ENCODE measurements at places on chromosomes 12 and 14.

DNA sequence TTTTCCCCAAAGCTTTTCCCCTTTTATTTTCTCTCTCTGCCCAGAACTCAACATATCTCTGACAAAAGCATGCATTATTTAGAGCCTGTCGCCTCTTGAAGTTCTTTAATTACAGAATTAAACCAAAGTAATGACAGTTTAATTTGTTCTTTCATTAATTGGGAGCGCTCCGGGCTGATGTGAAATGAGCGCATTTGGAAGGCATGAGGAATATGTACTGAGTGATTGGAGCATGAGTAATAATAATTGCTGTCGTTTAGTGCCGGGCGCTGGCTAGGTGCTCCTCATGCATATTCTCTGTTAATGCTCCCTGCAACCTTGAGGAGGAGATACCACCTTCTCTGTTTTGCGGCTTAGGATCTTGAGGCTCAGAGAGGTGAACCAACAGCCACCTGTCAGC, 120.5 kb downstream of the SLC25A47 start:
- no peak overlapping the region for H3K27ac ChIP-seq
- DNase-seq, result no peak
- H3K4me3 ChIP-seq, result no peak overlapping the region
- H3K27me3 ChIP-seq, result no peaks in the 10 kb centered on the region

DNA sequence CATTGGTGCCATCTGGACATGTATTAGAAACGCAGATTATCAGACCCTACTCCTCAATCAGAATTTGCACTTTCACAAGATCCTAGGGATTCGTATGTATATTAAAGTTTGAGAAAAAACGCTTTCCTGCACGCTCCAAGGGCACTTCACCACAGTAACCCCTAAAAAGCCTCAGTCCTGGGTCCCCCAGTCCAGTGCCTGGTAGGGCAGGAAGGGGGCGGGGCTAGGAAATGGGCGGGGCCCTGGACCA, 369 bp downstream of the DEPDC4 start:
- H3K4me1 ChIP-seq, result peaks cover 11% of the 10 kb centered on the region
- peak; percentile 90 for DNase-seq
- H3K27me3 ChIP-seq, result no peaks in the 10 kb centered on the region
- H3K36me3 ChIP-seq, result peaks cover 6% of the 10 kb centered on the region
- peak overlapping the region; percentile 96 for H3K27ac ChIP-seq
- peak overlapping the region; percentile 98 for H3K4me3 ChIP-seq

GRCh38 chr12:87202189-87202588, 827.0 kb downstream of the C12orf50 start:
- H3K27ac ChIP-seq, result no peak overlapping the region
- no peak overlapping the region for H3K4me3 ChIP-seq
- H3K4me1 ChIP-seq, result no peaks in the 10 kb centered on the region

- no peaks in the 10 kb centered on the region for H3K27me3 ChIP-seq
- H3K27ac ChIP-seq, result no peak overlapping the region
- H3K36me3 ChIP-seq, result no peaks in the 10 kb centered on the region
- no peak for DNase-seq
- no peaks in the 10 kb centered on the region for H3K4me1 ChIP-seq
- no peak overlapping the region for H3K4me3 ChIP-seq
Observed at GRCh38 chr12:111180426-111181142, 188.3 kb downstream of the PHETA1 start.

- no peaks in the 10 kb centered on the region for H3K36me3 ChIP-seq
- DNase-seq, result no peak
- H3K27me3 ChIP-seq, result no peaks in the 10 kb centered on the region
- H3K27ac ChIP-seq, result no peak overlapping the region
- H3K4me1 ChIP-seq, result no peaks in the 10 kb centered on the region
Observed at GRCh38 chr12:77384941-77385340, 319.6 kb upstream of the E2F7 start.

GRCh38 chr12:123398550-123399254, 14.8 kb downstream of the KMT5A start:
- H3K4me3 ChIP-seq, result no peak overlapping the region
- H3K27ac ChIP-seq, result no peak overlapping the region
- H3K4me1 ChIP-seq, result no peaks in the 10 kb centered on the region
- DNase-seq, result no peak
- H3K36me3 ChIP-seq, result no peaks in the 10 kb centered on the region
- H3K27me3 ChIP-seq, result no peaks in the 10 kb centered on the region

DNA sequence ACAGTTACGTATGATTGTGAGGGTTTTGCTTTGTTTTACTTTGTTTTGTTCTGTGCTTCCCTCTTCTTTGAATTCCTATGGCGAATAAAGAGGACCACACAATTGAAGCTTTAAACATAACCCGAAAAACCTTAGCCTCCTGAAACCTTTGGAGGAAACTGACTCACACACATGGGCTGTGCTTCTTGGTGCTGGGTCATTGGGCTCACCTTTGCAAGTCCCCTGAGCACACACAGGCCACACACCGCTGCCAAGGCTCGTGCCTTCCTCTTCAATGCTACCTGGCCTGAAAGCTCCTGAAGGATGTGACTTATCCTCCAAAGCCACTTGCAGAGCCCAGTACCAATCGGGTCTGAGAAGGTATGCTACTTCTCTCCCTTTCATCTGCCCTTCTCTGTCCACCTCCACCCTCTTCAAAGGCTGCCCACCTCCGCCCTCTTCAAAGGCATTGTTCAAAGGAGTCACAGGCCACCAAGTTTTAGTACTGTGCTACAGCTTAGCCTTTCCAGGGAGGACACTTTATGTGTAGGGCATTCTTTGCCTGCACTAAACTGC, 114.6 kb downstream of the FOXN3 start:
- no peak for DNase-seq
- no peak overlapping the region for H3K4me3 ChIP-seq
- H3K27ac ChIP-seq, result no peak overlapping the region
- peaks cover 20% of the 10 kb centered on the region for H3K4me1 ChIP-seq
- peaks cover 3% of the 10 kb centered on the region for H3K36me3 ChIP-seq
- no peaks in the 10 kb centered on the region for H3K27me3 ChIP-seq
